ENCODE measurements at places on chromosomes 1 and 21.

GRCh38 chr1:113579256-113580018 lies 179.8 kb downstream of the PHTF1 start:
- no peak for DNase-seq

DNA sequence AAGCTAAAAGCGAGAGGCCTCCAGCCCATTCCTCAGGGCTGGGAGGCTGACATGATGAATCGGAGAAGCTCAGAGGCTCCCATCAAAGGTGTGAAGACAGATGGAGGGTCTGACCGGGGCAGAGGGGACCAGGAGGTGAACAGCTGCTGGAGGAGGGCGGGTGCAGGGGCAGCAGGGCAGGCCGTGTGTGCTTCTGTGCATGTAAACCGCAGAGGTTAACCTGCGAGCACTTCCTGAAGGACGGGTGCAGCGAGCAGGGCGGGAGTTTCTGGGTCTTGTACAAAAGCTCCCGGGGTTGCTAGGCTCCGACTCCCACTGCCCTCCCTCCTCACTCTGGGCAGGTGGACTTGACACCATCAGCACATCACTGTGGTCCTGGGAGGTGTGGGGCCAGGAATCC lies 75.2 kb downstream of the PAX7 start:
- DNase-seq, result no peak

DNA sequence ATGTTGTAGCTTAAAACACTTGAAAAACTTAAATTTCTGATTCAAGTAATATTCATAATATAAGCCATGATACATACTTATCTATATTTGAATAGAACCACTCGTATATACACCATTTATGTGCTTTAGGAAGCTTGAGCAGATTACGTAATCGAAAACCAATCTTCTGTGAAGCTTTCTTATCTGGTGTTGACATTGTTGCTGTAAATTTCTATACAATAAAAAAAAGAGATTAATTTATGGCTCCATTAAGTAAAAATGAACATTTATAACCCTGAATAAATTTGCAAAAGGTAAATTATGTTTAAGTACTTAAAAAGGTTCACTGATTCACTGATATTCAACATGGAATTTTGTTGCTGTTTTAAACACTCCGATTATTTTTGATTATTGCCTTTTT lies 21.4 kb downstream of the LIN9 start:
- no peak for DNase-seq

DNA sequence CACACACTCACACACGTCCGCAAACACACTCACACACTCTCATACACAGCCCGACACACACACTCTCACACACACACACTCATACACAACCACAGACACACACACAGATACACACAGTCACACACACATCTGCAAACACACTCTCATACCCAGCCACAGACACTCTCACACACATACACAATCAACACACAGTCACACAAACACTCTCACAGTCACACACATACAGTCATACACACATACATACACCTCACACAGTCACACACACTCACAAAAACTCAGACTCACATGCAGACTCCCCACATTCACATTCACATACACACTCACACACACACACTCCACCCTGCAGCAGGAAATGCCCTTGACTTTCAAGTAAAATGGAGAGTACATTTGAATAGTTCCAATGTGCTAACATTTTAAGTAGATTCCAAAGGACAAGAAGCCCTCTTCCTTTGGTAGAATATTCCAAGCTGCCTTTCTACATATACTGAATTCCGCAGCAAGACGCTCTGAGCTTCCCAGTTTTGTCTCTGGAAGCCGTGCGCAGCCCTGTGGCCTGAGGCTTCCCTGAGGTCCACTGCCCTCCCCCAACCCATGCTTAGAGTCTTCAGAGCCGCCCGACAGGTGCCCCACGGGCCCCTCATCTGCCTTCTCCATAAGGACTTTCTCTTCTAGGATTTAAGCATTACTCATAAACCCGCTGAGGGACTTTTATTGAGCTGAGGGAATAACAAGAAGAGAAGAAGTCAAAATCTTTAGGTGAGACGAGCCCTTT lies 9.7 kb downstream of the BATF3 start:
- no peak for DNase-seq

- DNase-seq, result no peak
These were observed 250.8 kb downstream of the FOXD2 start for GRCh38 chr1:47688461-47689296.

Data from AML-193 (cell line).